ENCODE measurements at places on chromosomes 7 and 10. TPM values are rescaled to one million over a fixed set of nuclear protein-coding genes. Genes with fewer than 3 reads are reported as not detected.

DNA sequence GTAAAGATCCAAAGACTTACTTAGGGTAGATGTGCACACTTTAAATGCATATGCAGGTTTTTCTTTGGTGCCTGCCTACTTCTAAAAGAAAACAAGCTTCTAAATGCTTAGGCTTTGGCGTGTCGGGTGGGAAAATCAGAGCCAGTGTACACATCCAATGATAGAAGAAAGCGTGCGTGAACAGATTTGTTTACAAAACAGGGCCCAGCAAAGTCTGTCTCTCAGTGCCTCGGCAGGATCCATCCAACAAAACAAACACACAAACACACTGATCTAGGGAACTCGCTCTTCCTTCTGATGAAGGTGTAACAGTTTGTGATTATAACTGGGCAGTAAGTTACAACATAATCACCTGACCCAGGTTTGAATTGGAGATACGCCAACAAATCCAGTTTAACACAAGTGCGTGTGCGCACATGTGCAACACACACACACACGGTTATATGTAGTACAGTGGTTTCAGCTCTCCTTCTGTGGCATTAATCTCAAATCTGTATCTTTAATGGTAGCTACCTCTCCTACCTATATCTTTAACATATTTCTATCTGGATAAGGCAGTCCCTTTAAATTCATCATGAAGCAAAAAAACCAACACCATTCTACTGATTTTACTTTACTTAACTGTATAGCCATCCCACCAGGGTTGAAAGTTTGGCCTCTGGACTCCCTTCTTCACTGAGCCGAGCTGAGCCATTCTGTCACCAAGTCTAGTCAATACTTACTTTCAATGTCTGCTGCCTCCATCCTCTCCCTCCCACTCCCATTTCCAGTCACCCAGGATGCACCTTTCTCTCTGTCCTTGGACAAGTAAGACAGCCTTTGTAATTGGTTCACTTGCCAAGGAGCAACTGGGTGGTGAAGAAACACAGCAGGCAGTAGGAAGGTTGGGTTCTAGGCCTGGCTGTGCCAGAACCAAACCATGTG, 184.4 kb upstream of the KLF14 start:
- H3K36me3 ChIP-seq = peaks cover 6% of the 10 kb centered on the region
- H3K27ac ChIP-seq = peak overlapping the region; percentile 89
- peak overlapping the region; percentile 4 for H3K4me3 ChIP-seq
- no peak for DNase-seq
- H3K4me1 ChIP-seq = peaks cover 70% of the 10 kb centered on the region

DNA sequence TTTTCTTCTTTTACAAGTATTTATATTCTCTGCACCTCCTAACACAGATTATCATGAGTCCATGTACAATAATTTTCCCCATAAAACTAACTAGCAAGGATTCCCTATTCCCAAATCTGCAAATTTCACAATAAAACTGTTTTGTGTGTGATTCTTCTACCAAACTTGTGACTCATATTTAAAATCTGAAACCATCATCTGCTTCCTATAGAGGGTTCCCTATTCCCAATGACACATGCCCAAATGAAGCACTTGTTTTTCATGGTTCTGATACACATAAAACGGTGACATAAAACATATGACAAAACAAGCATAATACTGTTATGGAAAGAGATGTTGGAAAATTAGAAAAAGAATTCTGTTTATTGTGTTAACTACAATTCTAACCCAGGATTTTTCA, 657.6 kb downstream of the PARD3 start:
- no peak overlapping the region for H3K4me3 ChIP-seq
- peak; percentile 50 for DNase-seq
- peaks cover 11% of the 10 kb centered on the region for H3K4me1 ChIP-seq
- H3K36me3 ChIP-seq = no peaks in the 10 kb centered on the region
- no peaks in the 10 kb centered on the region for H3K27me3 ChIP-seq

DNA sequence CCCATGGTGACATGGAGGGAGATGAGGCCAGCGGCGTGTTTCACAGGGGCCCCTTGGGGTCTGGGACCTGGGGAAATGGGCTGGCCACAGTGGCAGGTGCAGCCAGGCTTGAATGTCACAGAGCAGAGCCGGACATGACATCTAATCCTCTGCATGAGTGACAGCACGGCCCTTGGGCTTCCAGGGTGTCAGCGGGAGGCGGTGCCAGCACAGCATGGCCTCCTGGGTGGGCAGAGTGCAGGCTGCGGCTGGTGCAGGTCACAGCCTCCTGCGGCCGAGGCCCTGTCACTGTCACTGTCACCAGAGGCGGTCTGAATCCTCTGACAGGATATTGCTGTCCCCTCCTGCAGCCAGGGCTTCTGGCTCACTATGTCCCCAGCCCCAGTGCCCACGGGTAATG, 18.2 kb downstream of the BHLHA15 start:
- H3K4me1 ChIP-seq = no peaks in the 10 kb centered on the region
- H3K4me3 ChIP-seq = no peak overlapping the region
- no peak overlapping the region for H3K27ac ChIP-seq
- no peak for DNase-seq
- H3K27me3 ChIP-seq = no peaks in the 10 kb centered on the region

DNA sequence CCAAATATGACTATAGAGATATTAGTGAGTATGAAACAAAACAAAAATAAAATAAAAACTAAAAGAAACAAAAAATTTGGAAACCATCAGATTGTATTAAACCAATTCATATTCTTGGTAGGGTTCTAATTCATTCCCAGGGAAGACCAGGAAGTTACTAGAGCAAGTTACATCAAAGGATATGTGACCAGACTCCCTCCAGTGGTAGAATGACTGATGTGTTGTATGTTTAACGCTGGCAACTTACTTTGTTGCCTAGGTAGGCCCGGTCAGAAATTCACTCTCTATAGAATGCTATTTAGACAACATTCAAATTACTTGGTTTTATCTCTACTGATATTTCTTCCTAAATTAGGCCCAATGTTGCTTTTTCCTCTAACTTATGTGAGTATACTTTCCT, 5.2 kb downstream of the PHYHIPL start:
- no peak overlapping the region for H3K4me3 ChIP-seq
- peaks cover 3% of the 10 kb centered on the region for H3K27me3 ChIP-seq
- peaks cover 3% of the 10 kb centered on the region for H3K4me1 ChIP-seq
- DNase-seq = peak; percentile 77
- H3K36me3 ChIP-seq = no peaks in the 10 kb centered on the region

DNA sequence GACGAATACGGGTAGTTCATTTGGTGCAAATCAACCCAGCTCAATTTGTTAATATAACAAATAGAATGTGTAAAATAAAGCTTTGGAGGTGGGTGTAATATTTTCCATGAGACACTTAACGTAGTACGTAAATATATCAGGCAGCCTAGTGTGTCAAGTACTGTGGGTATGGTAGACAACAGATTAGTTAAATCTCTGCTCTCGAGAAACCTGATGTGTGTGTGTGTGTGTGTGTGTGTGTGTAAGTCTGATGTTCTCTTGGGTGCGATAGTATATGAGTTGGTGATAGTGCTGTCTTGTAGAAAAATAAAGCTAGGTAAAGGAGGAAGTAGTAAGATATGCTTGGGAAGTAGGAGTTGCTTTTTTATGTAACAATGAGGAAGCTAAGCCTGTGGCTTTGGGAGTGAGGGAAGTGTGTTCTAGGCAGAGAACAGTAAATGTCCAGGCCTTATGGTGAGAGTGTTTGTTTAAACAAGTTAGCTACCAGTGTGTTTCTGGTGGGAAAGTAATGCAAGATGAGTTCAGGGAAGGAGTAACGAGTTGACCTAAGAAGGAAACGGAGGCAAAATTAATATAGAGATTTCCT, 26.1 kb downstream of the WAC start:
- no peak for DNase-seq
- H3K4me1 ChIP-seq = no peaks in the 10 kb centered on the region
- no peaks in the 10 kb centered on the region for H3K27me3 ChIP-seq
- H3K4me3 ChIP-seq = no peak overlapping the region
- H3K27ac ChIP-seq = no peak overlapping the region

Gene AGAP9
- 2.8 TPM for total RNA-seq

Gene ITGA8
- total RNA-seq = 1.3 TPM
